ENCODE measurements at places on chromosomes 16 and 17.

GRCh38 chr16:3029491-3030221, 5.8 kb downstream of the THOC6 start:
- no peak for DNase-seq

DNA sequence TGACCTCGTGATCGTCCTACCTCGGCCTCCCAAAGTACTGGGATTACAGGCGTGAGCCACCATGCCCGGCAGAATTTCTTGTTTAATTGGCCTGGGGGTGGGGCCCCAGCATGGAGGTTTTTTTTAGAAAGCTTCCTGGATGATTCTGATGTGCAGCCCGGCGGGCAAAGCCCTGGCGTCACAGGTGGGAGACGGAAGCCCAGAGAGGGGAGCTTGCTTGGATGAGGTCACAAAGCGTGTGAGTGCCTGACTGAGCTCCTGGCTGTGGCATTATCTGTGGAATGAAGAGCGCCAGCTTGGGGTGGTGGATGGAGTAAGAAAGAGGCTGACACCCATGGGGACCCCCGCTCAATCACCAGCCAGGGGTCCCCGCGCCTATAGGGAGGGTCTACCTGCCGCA, 4.1 kb downstream of the VASN start:
- no peak for DNase-seq

- no peak for DNase-seq
Measured at GRCh38 chr17:3796822-3797170, 4.2 kb downstream of the ITGAE start.

DNA sequence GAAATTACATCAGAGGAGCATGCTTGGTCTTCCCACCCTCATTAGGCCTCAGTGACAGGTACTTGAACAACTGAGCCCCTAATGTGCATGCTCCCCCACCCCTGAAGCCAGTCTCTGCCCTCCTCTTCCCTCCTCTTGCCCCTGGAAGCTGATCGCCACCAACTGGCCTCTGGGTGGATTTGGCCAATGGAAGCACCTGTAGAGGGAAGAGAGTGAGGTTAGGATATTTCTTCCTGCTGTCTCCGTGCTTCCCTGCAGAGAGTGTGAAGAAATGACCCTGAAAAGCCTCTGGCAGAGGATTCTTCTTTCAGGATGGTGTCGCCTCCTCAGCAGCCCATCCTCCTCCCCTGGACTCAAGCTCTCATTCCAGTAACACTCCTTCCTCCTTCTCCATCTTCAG, 5.9 kb upstream of the CBLN1 start:
- DNase-seq, result no peak

DNA sequence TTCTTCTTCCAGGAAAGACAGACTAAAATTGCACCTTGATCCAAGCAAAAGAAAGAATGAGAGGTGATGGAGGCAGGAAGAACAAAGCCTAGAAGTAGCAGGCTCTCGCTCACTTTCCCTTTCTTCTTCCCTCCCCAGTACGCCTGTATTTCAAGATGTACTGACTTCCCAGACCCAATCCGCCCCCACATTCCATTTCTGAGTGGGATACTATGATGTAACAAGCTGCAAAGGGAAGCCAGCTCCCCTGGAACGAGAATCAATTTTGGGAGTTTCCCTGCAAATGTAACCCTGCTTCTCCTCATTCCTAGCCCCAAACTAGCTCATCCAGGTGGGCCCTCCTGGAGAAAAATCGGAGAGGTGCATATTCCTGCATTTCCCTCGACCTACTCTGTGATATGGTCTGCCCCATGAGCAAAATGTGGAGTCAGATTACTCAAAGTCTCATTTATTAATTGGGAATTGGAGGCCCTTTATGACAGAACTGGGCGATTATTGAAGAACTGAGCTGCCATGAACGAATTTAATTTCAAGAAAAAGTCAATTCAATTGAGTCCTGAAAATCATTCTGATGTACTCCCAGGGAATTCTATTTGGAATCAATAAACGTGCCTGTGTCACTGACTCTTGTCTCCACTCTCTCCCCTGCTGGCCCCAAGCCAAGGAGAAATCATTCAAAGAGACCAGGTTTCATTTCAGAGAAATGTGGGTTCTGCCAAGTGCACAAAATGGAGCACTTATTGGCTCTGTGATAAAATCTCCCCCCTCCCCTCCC, 398.9 kb downstream of the SHISA9 start:
- no peak for DNase-seq

DNA sequence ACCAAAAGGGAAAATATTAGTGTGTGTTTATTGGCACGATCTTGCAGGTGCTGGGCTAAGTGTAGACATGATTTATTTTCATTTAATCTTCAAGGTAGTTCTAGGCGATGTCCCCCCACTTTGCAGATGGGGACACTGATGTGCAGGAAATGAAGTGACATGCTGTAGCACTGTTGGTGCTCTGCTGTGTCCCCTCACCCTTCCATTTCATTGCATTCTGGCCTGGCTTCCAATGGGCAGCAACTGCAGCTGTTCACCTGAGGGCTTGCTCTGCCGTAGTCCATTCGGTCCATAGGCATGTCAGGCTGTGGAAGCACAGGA, 123.9 kb downstream of the PRKCB start:
- DNase-seq, result no peak

DNA sequence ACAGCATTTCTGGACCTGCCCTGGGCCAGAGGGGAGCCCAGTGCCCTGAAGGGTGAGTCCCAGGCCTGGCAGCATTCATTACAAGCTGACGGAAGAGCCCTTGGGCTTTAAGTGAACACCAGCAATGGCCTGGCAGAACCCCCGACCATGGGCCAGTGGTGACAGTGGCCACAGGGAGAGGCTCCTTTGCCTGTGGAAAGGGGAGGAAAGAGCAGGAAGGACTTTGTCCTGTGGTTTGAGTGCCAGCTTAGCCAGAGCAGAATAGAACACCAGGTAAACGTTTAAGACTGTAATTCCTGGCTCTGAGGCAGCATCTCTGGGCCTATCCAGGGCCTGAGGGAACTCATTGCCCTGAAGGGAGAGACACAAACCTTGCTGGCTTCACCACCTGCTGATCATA, 34.3 kb upstream of the ATP2C2 start:
- DNase-seq, result no peak

- no peak for DNase-seq
Measured at GRCh38 chr16:63467513-63467912, 1431.3 kb upstream of the CDH8 start.

GRCh38 chr16:4681471-4682083, 11.8 kb upstream of the NUDT16L1 start:
- no peak for DNase-seq

DNA sequence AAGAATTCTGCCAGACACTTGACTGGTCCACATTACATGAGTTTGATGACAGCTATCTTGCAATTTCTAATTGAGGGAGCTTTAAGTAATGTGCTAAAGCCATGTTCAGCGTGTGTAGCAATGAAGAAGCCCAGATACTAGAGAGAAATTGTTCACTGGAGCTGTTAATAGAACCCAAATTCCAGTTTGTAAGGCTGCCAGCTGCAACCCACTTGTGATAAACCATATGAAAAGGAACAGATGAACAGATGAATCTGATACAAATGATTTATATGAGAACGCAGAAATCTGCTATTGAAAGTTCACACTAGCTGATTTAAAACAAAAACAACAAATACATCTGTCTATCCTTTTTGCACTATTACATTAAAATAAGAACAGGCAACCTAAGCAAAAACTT, 6.2 kb downstream of the NACA2 start:
- no peak for DNase-seq

DNA sequence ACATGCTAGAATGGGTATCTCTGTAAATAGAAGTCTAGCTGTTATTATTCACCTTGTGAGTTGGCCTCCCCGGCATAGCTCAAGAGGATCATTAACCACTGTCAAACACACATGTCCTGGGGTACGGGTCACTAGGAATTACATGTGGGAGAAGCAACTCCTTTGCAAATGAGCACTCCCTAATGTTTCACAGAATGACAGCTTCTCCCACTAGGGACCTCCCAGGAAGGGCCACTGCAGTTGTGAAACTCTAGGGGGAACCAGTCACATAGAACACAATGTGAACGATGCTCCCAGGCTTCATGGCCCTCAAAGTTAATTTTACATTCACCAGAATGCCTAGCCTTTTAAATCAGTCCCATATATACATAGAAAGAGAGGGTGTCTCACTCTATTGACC, 12.4 kb upstream of the ZNF19 start:
- DNase-seq, result no peak

Data from activated CD8-positive, alpha-beta memory T cell treated with anti-CD3 and anti-CD28 coated beads for 1 hour (primary cell).